HuH-7 (cell line): ENCODE measurements at places on chromosomes 1 and 21.

GRCh38 chr1:63777286-63777685, 3.5 kb downstream of the ROR1 start:
- no peak for DNase-seq

DNA sequence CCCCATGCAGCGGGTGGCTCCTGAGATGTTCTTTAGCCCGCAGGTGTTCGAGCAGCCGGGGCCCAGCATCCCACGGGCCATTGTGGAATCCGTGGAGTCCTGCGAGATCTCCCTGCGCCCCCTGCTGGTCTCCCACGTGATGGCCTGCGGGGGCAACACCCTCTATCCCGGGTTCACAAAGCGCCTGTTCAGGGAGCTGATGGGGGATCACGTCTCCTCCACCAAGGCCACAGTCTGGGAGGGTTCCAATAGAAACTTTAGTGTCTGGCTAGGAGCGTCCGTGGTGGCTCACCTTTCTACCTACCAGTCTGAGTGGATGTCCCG, 71.0 kb downstream of the ACTL8 start:
- DNase-seq, result peak; percentile 55

DNA sequence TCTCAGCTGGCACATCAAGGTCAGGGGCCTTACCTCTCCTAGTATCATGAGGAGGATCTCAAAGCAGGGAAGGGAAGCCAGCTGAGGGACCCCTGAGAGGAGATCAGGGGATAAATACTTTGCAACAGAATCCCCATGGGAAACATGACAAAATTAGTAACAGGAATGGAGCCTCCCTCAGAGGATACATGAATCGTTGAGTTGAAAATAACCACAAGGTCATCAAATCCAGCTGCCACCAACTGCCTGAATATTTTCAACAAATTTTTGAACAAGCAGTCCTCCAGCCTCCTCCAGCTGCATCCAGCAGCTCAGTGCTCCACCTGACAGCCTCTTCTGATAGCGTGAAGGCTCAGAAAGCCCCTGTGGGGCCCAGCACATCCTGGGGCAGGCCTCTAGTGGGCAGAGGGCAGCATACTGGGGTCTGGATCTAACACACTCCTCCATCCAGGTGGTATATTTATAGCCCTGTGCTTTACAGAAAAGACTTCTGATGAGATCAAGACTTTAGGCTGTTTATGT, 404.3 kb downstream of the NTNG1 start:
- DNase-seq, result no peak

- no peak for DNase-seq
Observed at GRCh38 chr1:241899210-241899609, 51.2 kb downstream of the EXO1 start.

GRCh38 chr1:100631015-100631551, 88.5 kb upstream of the VCAM1 start:
- DNase-seq, result no peak

GRCh38 chr1:180643693-180644092, 11.9 kb downstream of the XPR1 start:
- no peak for DNase-seq

DNA sequence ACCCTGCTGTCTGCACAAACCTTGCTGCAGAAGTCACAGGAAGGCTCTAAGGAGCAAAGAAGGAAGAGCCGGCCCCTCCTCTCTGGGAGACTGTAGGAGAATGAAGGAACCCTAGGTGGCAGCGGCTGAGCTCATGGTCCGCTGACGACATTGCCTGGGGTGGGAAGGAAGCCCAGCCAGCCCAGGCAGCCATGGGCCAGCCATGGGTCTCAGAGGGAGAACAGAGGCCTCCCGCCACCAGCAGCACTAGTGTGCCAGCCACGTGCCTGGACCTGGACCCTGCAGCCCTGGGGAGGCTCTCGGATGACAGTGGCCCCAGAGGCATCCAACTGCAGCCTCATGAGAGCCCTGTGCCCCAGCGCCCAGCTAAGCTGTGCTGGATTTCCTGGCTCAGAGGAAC, 49.2 kb upstream of the POFUT2 start:
- no peak for DNase-seq

DNA sequence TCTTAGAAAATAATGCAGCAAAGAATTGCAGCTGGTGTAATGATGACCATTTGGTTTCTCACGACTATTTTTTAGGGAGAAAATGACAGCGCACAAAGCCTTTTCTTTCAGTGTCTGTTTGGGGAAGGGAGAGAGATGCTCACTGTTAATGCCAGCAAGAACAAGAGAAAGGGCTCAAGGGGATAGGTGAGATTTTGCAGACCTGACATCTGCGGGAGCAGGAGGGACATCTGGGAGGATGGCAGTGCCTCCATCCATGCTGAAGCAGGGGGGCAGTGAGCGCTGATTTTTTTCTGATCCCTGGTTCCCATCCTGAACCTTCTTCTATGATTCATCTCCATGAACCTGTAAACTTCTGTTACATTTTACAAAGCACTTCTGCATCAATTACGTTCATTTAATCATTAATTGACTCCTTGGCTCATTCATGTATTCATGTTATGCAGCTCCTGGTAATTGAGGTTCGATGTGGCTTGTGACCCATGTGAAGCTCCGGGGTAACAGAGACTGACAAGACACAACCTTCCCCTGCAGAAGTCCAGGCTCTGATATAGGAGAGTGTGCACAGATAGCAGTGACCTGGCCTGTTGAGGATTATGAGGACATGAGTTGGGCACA, 595.3 kb downstream of the PTPRU start:
- DNase-seq, result no peak

GRCh38 chr21:44858791-44859190, 14.7 kb downstream of the PTTG1IP start:
- no peak for DNase-seq

DNA sequence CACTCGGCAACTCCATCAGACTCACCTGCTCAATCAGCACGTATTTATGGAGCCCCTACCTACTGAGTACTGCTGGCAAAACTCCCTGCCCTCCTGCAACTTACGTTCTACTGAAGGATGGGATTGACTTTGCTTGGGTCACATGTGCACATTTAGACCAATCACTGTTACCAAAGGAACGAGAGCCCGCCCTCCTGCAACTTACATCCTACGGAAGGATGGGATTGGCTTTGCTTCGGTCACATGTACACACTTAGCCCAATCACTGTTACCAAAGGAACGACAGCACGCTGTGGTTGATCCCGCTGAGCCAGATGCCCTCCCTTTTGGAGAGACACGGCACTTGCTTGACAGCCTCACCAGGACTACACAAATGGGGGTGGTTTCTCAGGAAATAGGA, 46.0 kb downstream of the UBIAD1 start:
- no peak for DNase-seq

DNA sequence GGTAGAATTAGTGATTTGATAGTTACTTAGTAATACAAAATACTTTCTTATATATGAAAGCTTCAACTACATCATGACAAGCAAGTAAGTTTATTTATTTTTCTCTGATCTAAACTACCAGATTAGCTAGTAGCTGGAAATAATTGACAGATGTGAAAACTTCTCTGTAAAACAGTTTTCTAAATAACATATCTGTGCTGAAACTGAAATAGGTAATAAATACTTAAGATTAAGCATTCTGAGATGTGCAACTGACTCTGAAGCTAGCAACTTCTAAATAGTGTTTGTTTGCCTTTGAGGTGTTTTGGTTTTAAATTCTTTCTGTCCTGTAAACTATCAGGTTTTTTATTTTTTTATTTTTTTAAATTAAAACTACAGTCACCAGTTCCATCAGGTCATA, 18.5 kb upstream of the LHX8 start:
- DNase-seq, result no peak

GRCh38 chr1:12544992-12545391, 73.0 kb downstream of the DHRS3 start:
- no peak for DNase-seq

DNA sequence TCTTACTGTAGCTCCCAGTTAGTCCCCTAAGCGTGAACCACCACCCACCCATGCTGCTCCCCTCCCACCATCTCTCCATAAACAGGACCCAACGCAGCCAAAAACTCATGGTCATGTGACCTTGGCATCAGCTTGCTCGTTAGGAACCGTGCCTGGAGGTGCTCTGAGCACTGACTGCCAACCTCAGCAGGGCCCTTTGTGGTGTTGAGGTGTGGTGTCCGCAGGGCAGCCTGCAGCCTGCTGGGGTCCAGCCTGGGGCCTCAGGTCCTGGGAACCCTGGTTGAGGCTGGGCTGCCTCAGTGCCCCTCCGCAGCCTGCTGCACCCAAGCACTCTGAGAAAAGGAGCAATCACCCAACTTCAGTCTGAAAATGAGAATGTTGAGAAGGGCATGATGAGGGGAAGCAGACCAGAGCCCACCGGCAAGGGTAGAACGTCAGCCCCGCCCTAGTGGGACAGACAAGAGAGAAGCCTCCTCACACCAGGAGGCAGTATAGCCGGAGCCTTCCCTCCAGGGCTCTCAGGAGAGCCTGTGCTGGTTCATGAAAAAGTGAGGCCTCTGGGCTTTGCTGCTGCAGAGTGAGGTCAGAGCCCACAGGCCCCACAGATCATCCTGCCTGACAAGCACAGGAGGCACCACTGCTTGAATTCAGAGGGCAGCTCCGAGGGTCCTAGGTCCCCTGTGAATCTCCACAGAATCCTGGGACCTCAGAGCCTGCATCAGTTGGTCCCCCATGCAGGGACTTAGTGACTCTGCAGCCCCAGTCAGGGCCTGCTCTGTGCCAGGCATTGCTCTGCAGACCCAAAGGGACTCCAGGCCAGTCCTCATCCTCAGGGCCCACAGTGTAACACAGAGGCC, 4.9 kb upstream of the COL6A2 start:
- no peak for DNase-seq

- no peak for DNase-seq
Observed at GRCh38 chr1:54114001-54114400, 38.8 kb downstream of the CDCP2 start.

DNA sequence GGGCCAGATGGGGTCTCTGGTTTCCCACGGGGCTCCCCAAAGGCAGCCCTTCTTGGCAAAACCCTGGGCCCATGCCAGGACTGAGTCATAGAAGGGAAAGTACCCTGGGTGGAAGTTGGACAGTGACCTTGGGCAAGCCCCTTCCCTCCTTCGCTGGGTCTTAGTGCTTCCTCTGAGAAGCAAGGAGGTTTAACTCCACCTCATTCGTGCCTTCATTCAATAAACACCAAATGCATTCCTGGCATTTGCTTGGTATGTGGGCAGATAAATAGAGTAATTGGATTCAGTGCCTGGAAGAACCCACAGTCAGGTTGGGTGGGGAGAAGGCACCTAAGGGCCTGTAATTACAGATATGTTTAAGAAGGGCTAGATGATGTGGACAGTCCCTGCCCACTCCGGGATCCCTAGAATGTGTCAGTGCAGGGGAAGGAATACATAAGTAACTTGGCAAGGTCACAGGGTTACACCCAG, 36.3 kb upstream of the CITED4 start:
- no peak for DNase-seq

GRCh38 chr21:37915497-37915911, 753 bp downstream of the KCNJ6 start:
- no peak for DNase-seq

- peak; percentile 20 for DNase-seq
Observed at GRCh38 chr1:35030756-35031446, 844 bp downstream of the ZMYM6 start.

- peak; percentile 54 for DNase-seq
Observed at GRCh38 chr1:31238986-31239613, 587 bp downstream of the NKAIN1 start.

DNA sequence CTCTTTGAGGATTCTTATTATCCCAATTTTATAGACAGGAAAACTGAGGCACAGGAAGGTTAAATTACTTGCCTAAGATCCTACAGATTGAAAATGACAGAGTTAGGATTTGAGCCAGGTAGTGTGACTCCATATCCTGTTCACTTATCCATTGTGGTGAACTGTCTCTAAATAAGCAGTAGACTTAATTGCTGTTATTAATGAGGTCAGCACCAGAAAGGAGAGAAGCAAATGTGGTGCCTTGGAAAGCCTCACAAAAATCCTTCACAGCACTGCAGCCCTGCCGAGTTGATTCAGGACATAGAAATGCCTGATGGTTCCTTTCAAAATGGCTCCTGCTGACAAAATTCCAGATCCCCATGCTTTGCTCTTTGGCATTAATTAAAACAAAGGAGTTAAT, 193.3 kb upstream of the BEND5 start:
- no peak for DNase-seq

DNA sequence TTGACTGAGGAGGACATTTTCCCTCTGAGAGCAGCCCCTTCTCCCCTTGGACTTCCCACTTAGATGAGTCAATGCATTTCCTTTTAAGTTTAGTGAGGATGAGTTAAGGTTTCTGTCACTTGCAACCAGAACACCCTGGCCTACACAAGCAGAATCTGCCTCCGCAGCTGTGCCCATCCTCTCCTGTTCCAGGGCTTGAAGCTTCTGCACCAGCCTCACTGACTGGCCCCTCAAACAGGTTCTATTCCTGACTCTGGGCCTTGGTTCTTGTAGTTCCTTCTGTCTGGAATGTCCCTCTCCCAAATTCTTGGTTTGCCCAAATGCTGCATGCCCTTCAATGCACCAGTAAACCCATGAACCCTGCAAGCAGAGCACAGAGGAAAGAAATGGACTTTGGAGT, 394.4 kb downstream of the PTPRU start:
- no peak for DNase-seq

- no peak for DNase-seq
Observed at GRCh38 chr21:45870851-45871615, 110.5 kb upstream of the COL6A1 start.

DNA sequence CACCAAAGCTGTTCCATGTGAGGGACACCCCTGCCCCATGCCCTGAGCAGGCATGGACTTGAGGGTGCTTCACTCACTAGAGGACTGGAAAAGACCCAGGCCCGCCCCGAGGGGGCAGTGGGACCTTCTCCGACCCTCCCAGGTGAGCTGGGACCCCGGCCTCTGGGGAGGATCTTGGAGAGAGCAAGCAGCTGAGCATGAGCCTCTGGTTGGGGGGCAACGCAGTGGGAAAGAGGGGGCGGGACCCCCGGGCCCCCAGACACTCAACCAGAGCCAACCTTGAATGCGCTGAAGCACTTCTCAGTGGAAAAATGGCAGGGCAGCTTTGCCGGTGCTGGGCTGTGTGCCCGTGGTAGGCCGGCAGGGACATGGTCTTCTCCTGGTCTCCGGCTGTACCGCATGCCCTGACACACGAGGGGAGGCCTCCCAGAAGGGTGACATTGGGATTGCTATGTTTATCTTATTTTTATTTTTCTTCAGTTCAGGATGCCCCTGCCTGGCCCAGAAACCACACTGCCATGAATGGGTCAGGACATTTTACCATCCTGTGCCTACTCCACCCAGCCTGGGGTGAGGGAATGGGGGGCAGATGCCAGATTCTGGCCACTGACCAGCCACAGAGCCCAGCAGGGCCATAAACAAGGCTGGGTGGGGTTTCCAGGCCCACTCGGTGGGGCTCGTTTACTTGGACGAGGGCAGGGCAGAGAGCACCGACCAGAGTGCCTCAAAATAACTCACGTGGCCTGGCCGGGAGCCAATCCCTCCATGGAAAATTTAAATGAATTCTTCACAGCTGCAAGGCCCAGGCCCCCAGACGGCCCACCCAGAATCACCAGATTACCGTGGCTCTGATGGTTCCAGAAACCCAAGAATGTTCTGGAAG, 17.2 kb upstream of the LAPTM5 start:
- no peak for DNase-seq

GRCh38 chr1:208461680-208462079, 217.5 kb upstream of the PLXNA2 start:
- DNase-seq, result peak; percentile 9

- no peak for DNase-seq
Observed at GRCh38 chr1:66262208-66262963, 271.6 kb upstream of the SGIP1 start.

GRCh38 chr1:119873135-119874015, 22.9 kb downstream of the ADAM30 start:
- DNase-seq, result no peak

GRCh38 chr21:26131554-26131953, 39.0 kb downstream of the APP start:
- no peak for DNase-seq

GRCh38 chr1:234603221-234604204, 6.5 kb downstream of the IRF2BP2 start:
- DNase-seq, result no peak
